ENCODE measurements at places on chromosomes 3 and 15. TPM values are rescaled to one million over a fixed set of nuclear protein-coding genes. Genes with fewer than 3 reads are reported as not detected.

- no peak for DNase-seq
Measured at GRCh38 chr3:126019683-126020082, 50.7 kb downstream of the ROPN1B start.

- no peak for DNase-seq
Measured at GRCh38 chr15:92087211-92087610, 233.7 kb downstream of the SLCO3A1 start.

- no peak for DNase-seq
Measured at GRCh38 chr3:193865339-193865738, 270.6 kb upstream of the HES1 start.

DNA sequence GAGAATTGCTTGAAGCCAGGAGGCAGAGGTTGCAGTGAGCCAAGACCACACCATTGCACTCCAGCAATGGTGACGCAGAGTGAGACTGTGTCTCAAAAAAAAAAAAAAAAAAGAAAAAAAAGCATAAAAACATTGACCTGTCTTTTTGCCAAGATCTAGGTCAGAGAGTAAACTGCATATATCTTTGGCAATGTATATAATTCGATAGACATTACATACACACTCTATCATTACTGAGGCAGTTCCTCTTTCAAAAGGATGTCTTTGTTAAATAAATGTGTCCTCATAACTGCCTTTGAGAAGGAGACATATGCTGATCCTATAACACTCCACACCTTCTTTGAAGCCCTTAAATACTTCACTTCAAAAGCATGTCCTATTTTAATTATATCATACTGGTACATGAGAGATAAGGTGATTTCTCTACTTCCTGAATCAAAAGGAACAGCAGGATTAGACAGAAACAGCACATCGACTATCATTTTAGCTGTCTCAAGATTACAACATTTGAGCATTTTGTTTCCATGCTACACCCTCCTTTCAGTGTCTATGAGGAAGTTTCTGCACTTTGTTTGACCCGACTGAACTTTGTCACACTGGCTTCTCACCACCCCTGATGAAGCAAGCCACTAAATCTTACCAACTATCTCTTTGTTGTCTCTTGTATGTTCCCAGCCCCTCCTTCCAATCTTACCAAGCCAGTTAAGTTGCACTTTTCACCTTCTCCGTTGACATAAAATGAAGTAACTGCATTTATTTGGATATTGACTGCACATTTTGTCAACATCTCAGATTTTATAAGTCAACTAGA lies 335.8 kb downstream of the MECOM start:
- no peak for DNase-seq

- DNase-seq = no peak
Measured at GRCh38 chr3:73609315-73609641, 15.5 kb downstream of the PDZRN3 start.

DNA sequence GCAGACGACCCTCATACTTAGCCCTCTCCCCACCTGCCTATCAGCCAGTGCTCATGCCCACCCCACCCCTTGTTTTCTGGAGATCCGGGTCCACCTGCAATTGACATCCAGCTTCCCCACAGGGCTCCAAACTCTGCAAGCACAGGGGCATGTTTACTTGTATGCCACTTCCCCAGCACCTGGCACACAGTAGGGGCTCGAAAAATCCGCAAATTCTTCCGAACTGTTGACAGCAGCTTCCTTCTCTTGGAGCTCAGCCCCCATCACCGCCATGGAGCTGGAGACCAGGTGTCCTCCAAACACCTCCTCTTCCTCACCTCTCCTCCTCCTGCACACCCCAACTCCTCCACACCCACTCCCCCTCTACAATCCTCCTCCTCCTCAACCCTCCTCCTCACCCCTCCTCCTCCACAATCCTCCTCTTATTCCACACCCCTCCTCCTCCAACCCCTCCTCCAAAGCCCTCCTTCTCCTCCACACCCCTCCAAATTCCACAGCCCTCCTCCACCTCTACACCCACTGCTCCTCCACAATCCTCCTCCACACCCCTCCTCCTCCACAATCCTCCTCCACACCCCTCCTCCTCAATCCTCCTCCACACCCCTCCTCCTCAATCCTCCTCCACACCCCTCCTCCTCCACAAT lies 70.4 kb upstream of the BLM start:
- DNase-seq = peak; percentile 33

GRCh38 chr15:95957861-95958260 lies 372.6 kb upstream of the NR2F2 start:
- no peak for DNase-seq

DNA sequence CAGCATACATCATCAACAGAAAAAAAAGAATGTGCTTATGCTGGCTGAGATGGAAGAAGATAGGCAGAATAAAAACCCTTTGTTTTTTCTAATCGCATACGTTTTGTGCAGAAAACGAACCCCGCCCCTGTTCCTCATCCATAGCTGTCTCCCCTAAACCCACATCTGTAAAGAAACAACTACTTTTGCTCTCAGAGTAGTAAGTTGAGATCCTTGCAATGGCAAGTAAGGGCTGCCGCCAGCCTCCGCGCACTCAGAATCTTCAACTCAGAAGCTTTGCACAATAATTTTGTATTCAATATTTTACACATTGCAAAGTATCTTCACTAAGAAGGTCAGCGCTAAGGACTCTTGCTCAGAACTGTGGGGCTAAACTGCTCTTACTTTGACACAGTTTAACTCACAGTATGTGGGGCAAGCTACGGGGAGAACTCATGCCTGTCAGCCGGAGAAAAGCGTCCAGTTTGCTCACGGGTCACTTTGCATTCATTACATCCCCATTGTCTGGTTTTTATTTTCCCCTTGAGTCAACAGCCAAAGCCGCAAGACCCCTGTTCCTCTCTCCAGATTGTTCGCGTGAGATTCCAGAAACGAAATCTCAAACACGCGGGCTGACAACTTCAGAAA lies 1.0 kb downstream of the LYSMD4 start:
- no peak for DNase-seq

DNA sequence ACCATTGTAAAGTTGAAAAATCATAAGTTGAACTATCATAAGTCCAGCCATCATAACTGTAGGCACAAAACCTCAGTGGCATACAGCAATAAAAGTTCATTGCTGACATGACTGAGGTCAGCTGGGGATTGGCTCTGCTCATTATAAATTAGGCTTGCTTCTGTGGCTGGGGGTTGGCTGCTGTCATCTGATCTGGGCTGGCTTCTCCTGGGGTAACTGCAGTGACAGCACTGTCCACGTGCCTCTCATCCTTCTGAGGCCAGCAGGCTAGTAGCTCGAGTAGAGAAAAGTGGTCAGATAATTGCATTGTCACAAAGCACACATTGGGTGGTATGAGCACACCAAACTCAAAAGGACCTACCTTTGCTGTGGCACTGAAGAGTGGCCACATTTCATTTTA lies 31.3 kb downstream of the CMTM7 start:
- no peak for DNase-seq

DNA sequence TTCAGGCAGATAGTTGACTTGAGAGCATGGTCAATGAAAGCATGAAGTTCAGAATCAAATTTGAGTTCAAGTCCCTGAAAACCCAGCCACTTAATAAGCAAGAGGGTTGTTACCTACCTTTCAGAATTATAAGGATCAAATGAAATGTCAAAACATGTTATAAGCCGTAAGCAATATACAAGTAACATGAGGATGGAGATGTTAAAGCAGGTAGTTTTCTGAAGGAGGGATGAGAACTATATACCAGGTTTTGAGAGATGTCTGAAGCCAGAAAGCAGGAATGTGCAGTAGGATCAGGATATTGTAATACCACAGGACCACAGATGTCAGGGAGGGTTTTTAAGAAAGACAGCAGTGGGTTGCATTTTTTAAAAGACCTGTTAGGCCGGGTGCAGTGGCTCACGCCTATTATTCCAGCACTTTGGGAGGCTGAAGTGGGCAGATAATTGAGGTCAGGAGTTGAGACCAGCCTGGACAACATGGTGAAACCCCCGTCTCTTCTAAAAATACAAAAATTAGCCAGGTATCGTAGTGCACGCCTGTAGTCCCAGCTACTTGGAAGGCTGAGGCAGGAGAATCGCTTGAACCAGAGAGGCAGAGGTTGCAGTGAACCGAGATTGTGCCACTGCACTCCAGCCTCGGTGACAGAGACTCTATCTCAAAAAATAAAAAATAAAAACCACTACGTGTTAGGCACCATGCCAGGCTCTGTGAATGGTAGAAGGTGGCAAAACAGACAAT lies 6.9 kb upstream of the EIF3J start:
- DNase-seq = no peak

GRCh38 chr3:167740961-167741587 lies 5.6 kb downstream of the SERPINI1 start:
- DNase-seq = no peak

- DNase-seq = no peak
Measured at GRCh38 chr3:193960487-193961274, 175.3 kb upstream of the HES1 start.

The ZMYND10 gene
- total RNA-seq = 2.2 TPM

The PLSCR2 gene
- not detected for total RNA-seq

The EFHB gene
- 0.17 TPM for total RNA-seq

The MORC1 gene
- not detected for total RNA-seq

The GABRG3 gene
- not detected for total RNA-seq

Data from activated naive CD8-positive, alpha-beta T cell treated with anti-CD3 and anti-CD28 coated beads, Interleukin-2, amount 10 ng/mL, durations not matched to agents 7 days and 5 days (primary cell).